ENCODE measurements at places on chromosomes 12 and 14.

DNA sequence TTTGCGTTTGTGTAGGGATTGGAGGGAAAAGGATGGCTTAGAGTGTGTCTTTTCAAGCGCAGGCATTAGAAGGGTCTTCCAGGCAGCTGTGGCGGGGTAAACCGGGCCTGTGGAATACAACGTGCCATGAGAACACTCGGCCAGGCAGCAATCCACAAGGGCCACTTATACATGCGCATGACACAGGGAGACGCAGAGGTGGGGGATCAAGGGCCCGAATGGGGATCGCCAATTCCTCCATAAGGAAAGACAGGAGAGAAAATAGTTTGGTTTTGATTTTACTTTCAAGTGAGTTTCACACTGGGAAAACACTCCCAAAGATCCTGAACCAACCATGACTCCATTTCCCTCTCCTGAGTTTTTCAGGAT is 71.6 kb downstream of the SPRING1 start:
- no peak for DNase-seq

DNA sequence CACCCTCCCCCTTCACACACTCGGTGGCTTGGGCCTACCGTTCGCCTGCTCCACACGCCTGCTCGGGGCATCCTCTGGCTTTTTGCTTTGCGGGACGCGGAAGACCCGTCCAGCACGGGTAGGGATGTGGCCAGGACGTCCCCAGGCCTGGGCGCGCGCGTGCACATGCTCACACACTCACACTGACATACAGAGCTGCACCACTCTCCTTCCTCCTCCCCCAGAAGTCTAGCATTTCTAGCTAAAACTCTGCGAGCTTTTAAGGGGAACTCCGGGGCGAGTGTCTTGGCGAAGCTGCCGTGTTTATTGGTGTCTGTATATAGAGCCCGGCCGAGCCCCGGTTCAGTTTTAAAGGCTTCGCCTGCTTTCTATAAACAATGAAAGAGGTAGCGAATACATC is 5.0 kb downstream of the TBX5 start:
- peak; percentile 87 for DNase-seq

DNA sequence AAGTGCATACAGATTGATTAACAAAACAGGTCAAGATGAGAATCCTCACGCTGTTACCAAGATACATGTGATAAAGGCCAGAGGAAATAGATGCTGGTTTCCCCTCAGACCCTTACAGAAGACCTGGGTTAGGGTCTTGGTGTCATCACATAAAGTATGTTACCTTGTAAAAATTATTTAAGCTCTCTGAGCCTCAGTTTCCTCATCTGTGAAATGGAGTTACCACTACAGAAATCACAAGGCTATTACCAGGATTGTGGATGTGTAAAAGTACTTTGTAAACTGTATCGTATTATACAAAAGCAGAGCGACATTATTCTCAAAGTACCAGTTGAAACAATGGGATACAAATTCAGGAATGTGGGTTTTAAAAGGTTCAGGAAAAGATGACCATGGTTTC is 14.0 kb downstream of the SAMD4A start:
- DNase-seq = no peak

DNA sequence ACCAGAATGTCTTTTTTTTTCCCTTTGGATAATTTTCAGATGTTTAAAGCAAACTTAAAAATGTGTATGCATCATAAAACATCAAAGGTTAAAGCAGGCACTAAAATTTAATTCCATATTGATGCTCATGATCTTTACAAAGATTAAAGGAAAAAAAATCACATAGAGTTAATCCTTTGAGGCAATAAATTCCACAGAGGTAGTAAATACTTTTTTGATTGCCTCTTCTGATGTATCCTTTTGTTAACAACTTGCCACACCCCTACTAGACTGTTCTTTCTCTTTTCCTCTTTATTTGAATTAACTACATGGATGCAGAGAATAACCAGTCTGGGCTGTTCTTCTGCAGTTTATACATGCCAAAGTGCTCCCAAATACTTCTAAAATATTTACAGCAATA is 45.2 kb upstream of the KCNJ8 start:
- DNase-seq = no peak

DNA sequence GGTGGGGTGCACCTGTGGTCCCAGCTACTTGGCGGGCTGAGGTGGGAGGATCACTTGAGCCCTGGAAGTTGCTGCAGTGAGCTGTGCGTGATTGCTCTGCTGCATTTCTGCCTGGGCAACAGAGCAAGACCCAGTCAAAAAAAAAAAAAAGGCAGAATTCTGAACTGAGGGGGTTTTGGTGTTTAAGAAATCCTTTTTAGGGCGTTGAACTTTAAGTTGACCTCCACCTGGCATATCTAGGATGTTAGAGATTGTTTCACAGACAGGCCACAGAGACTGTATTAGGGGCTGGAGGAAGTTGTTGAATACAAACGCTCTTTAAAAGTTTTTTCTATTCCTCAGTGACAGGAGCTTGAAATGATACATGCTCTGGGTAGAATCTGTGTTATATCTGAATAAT is 60.5 kb downstream of the FBXW8 start:
- no peak for DNase-seq

- no peak for DNase-seq
Measured at GRCh38 chr12:104280717-104281458, 22.7 kb upstream of the EID3 start.

DNA sequence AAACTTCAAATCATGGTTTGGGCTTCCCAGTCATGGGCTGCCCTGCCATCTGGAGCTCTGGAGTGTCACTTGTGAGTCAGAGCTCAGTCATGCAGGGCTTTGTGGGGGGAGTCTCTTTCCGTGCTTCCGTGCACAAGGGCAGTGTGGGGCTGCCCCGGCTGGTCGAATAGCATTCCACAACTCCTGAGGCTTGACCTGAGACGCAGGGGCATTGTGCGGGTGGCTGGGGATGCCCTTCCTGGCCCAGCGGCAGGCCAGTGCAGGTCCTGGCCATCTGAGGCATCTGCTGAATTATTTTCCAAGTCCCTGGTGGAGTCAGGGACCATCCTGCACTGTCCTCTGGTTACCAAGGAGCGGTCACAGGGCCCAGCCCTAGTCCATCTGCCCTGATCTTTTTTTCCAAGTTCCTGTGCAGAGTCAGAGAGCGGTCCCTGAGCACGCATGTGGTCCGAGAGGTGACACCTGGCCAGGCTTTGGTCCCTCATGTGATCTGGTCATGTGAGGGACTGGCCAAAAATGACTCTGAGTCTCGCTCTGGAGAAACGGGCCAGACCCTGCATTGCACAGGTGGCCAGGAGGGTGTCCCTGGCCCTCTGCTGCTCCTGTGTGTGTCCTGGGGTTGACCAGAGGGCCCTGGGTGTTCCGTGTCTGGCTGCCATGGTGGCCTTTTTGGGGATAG is 167.0 kb upstream of the ALG10B start:
- DNase-seq = peak; percentile 29

DNA sequence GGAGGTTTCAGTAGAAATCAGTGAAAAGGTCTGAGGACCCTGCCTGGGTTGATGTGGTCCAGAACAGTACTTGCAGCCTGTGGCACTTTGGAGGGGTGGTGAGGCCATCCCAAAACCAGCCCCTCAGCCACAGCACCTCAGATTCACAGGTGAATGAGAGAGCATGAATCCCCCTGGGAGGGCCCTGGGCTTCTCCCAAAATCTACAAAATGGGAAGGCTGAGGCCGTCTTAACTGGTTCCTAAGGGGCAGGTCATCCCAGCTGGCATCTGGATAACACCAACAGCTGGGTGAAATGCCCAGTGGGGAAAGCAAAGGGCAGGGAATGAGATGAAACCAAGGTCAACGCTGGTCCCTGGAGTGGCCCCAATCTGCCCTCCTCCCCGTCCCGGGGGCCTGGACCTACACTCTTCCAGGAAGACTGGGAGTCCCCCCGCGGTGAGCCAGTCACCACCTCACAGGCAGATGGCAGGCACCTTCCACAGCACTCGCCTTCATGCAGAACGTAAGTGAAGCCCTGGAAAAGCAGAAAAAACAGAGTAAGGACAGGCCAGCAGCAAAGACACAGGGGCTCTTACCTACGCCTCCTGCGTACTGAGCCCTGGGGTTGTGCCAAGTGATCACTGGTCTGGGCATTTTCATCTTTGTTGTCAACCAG is 26.3 kb upstream of the ANO2 start:
- DNase-seq = no peak

GRCh38 chr12:120892265-120892664 is 11.9 kb downstream of the SPPL3 start:
- no peak for DNase-seq

GRCh38 chr12:124660851-124661250 is 93.4 kb upstream of the NCOR2 start:
- DNase-seq = no peak

GRCh38 chr14:23727566-23728335 is 91.6 kb downstream of the DHRS2 start:
- no peak for DNase-seq

DNA sequence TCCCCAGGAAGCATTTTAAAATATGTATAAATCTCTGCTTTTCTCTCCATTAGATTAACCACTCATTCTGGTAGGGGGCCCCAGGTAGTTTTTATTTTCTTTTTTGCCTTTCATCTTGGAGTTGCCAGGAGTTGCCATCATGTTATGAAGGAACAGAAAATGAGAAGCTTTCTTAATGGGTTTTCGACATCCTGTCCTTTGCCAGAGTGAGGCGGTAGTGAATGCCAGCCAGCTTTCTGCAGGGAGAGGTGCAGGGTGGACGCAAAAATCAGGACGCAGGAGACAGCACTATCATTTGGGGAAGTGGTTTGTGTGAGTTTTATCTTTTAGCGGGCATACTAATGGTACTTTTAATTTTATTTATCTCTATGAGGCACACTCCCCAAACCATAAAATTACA is 1.7 kb downstream of the RASSF8 start:
- peak; percentile 37 for DNase-seq

DNA sequence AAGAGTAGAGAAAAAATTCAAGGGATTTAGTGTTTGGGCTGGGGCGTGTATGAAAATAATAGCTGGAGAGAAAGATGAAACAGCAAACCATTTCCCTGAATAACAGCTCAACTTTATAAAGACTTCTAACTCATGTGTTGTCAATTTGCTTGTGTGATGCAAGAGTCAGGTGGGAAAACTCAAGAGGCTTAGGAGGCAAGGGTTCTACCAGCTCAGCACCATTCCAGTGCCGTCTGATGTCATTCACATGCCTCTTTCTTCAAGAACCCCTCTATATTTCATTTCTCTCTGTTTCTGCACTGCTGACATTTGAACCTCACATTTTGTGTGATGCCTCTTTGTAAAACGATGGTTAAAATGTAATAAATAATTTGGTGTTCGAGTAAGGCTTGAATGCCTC is 192.2 kb downstream of the PRKD1 start:
- DNase-seq = no peak

DNA sequence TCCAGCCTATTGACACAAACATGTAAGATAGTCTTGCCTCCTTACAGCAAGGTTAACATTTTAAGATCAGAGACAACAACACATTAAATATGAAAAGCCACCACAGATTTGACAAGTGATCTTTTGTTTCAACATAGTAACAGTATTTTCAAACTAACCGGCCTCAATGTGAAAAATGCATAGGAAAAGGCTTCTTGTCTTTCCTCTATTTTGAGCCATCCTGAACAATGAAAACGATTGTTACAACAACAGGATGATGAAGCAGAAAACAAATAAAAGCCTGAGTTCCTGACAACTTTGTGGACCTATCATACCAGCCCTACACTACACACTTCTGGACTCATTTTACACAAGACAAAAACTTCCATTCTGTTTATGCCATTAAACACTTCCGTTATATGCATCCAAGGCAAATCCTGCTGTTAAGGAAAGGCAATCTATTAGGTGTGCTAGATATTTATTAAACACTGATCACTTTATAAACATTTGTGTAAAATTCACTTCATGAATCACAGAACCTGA is 37.3 kb downstream of the BAZ1A start:
- no peak for DNase-seq

DNA sequence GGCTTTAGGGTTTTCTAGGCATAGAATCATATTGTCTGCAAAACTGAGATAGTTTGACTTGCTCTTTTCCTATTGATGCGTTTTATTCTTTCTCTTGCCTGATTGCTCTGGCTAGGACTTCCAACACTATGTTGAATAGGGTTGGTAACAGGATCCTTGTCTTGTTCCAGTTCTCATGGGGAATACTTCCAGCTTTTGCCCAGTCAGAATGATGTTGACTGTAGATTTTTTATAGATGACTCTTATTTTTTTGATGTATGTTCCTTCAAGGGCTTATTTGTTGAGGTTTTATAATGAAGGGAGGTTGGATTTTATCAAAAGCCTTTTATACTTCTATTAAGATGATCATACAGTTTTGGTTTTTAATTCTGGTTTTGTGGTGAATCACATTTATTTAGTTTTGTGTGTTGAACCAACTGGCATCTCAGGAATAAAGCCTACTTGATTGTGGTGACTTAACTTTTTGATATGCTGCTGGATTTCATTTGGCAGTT is 478.2 kb downstream of the TMEM117 start:
- DNase-seq = no peak

DNA sequence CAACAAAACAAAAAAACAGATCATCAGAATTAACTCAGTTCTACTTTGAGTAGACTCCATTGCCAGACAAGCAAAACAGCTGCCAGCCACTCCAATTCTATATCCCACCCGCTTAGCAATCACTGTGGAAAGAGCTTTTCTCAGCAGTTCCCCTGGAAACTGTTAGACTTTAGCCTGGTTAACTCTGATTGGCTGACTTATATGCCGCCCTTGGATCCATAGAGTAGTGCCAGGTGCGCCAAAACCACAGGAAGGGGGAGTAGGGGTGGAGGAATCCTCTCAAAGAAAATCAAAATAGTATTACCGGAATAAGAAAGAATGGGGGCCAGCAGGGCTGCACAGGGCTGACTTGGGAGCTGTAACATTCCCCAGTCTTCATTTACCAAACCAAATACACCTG is 5.4 kb upstream of the EML5 start:
- DNase-seq = no peak

DNA sequence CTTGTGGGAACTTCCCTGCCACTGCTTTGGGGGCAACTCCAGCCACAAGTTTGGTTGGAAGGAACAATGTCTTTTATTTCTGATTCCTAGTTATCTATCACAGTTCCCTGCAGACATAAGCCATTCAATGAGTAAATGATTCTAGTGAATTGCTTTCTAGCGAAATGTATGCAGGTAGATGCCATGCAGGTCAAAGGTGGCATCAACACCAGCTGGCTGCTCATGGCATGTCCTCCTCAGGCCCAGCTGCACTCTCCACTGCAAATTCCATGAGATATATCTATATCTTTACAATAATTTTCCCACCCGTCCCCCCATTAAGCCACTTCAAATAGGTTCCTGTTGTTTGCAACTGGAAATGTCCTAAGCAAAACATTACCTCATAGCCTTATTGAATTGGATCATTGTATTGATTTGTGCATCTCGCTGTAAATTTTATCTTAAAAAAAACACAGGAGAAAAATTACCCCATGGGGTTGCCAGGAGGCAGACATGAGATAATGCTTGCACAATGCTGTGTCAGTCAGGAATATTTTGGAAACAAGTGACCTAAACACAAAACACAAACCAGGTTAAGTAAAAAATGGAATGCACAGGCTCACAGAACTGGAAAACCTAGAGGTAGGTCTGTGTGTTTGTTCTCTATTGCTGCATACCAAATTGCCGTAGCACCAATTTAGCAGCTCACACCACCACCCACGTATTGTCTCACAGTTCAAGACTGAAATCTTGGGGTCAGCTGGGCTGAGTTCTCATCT is 32.8 kb upstream of the TXNRD1 start:
- DNase-seq = no peak

- DNase-seq = no peak
Measured at GRCh38 chr12:58648176-58648575, 272.1 kb downstream of the LRIG3 start.
